ENCODE measurements at places on chromosomes 16 and 17.

DNA sequence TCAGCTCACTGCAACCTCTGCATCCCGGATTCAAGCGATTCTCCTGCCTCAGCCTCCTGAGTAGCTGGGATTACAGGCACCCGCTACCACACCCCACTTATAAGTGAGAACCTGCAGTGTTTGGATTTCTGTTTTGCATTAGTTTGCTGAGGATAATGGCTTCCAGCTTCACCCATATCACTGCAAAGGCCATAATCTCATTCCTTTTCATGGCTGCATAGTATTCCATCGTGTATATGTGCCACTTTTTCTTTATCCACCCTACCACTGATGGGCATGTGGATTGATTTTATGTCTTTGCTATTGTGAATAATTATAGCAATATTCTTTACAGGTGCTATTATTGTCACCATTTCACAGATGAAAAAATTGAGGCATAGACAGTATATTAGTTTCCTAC lies 301.0 kb upstream of the MAF start:
- DNase-seq, result no peak

DNA sequence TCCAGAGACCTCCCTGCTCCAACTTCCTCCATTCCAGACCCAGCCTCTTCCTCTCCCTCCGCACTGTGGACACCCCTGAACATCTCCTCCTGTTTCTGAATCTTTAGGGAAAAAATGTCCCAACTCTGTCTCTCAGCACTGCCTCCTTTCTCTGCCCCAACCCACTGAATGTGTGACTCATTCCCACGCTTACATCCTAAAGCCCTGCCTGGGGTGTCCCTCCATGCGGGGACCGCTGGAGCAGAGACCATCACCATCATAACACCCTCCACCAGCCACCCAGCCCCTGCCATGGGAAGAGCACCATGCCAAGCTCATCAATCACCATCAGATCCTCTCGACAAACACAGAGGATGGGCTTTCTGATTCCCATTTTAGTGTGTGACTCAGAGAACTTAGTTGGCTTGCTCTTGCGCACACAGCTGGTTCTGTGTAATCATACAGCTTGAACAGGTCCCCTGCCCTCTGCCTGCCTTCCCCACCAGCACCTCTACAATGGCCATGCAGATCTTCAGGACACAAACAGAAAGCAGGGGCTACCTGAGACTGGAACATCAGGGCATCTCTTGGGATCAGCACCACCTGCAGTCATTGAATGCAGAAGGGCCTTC lies 10.7 kb downstream of the RPRML start:
- no peak for DNase-seq

- no peak for DNase-seq
Measured at GRCh38 chr17:45123930-45124796, 8.2 kb downstream of the PLCD3 start.

- no peak for DNase-seq
Measured at GRCh38 chr16:51577621-51578303, 426.7 kb upstream of the SALL1 start.

Data from activated T-cell treated with anti-CD3 and anti-CD28 coated beads for 4 hours (primary cell).